AG10803 (cell line): ENCODE measurements at places on chromosomes 4 and X.

- no peak for DNase-seq
Observed at GRCh38 chr4:173192375-173193162, 24.0 kb downstream of the GALNT7 start.

GRCh38 chr4:81577392-81577791 is 105.7 kb upstream of the RASGEF1B start:
- DNase-seq: no peak

DNA sequence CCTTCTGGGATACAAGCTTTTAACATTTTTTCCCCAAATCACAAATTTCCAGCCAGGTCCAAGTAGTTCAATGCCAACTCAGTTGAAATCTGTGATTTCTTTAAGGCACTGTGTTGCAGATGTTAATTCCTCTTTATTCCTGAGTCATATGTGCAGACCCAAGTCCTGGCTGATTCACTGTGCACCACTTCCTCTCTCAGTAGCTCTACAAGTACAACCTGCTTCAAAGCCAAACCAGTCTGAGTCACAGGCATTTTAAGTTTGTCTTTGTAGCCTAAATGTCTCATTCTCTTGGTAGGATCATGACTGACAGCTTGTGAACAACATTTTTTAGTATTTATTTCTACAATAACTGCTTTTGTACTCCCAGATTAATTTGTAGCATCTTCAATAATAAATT is 165.6 kb upstream of the S100G start:
- DNase-seq: peak; percentile 94

DNA sequence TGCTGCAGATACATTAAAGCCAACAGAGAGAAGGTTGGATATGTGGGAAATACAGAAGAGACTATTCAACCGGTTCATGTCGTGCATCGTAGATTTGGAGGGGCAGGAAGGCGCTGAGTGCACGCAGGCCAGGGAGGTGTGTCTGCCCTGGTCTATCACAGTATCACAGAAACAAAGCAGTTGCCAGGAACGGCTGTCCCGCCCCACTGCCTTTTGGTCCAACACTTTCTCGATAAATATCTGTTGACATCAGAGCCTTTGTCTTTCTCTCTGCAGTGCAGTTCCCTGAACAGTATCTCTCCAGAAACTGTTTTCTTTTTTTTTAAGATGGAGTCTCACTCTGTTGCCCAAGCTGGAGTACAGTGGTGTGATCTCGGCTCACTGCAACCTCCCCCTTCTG is 151.1 kb upstream of the BCOR start:
- DNase-seq: no peak

DNA sequence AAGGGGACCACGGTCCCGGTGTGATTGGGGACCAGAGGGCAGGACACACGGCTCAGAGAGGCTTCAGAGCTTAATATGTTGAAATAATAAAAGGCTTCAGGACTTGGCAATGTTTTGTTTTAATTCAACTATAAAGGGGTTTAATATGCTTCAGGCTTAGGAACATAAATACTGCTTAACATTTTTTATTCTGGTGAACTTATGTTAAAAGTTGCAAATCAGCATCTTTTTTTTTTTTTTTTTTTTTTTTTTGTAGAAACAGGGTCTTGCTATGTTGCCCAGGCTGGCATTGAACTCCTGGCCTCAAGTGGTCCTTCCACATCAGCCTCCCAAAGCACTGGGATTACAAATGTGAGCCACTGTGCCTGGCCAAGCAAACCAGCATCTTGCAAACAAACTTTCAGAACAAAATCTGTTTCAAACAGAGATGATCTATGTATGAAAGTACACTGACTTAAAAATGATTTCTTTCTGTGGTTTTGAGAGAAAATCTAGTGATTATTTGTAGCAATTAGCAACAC is 37.7 kb downstream of the RHOH start:
- DNase-seq: no peak

- no peak for DNase-seq
Observed at GRCh38 chr4:66606215-66606614, 935.9 kb upstream of the EPHA5 start.

- peak; percentile 21 for DNase-seq
Observed at GRCh38 chr4:71992571-71993312, 39.1 kb upstream of the NPFFR2 start.

DNA sequence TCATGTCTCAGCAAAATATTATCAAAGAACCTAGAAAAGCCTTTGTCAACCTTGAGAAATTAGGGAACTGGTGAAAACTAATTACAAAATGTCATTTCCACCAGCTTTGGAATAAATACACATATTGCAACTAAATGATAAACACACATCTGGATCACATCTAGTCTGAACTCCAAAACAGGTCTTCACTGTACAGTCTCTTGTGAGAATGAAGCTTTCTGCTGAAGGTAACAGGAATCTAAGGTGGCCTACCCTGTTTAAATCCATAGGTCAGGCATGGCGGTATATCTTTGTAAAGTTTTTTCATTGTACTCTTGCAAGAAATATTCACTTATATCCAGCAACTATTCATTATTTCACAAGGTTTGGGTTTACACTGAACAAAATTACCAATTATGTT is 1.7 kb downstream of the SH3D19 start:
- DNase-seq: no peak

- DNase-seq: peak; percentile 36
Observed at GRCh38 chrX:70196961-70197720, 19.9 kb downstream of the DGAT2L6 start.

- DNase-seq: no peak
Observed at GRCh38 chr4:9921326-9921725, 100.0 kb downstream of the SLC2A9 start.

GRCh38 chr4:72031868-72032608 is at the start of gene NPFFR2:
TSS of gene NPFFR2 (plus strand) at chr4:72032000. CDS start at chr4:72128592, 96,592 bp downstream.
- peak; percentile 28 for DNase-seq

- no peak for DNase-seq
Observed at GRCh38 chr4:71247706-71248105, 91.1 kb upstream of the SLC4A4 start.

DNA sequence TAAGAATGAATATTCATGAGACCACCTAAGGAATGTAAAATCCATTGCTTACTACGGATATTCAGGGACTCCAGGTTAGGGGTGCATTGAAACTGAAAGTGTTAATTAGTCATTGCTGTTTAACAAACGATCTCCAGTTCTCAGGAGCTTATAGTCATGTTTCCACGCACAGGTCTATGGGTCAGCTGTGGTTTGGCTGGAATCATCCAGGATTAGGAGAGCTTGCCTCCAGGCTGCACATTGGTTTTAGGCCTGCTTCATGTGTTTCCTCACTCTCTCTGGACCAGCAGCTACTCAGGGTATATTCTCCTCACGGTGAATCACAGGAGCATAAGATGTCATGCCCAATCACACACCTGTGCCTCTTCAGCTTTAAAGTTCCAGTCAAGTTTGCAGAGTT is 98.9 kb downstream of the ATXN3L start:
- peak; percentile 29 for DNase-seq

DNA sequence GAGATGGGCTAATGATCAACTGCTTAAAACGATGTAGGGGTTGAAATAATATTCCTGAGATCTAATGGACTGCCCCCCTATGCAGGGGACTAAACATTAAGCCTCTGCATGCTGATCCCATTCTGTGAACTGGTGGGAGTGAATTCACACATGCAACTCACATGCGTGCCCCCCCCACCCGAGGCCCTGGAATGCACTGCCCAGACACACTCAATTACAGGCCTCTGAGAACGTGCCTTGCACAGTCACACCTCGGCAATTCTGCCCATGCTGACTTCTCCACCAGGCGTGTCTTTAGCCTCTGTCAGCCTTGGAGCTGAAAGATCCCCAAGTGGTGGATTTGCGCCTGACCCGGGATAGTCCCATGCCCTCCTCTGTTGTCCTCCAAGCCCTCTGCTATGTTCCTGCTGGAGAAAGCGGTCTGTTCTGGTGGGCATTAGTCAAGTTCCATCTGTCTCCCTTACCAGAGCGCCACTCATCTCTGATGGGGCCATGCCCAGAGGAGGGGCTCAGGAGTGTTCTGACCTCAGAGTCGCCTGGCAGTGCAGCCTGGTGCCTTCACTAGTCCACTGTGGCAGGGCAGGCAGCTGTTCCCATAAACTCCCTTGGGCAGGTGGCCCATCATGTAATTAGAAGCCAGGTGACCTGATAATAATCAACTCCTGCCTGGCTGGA is 86.5 kb downstream of the DRD5 start:
- DNase-seq: no peak

DNA sequence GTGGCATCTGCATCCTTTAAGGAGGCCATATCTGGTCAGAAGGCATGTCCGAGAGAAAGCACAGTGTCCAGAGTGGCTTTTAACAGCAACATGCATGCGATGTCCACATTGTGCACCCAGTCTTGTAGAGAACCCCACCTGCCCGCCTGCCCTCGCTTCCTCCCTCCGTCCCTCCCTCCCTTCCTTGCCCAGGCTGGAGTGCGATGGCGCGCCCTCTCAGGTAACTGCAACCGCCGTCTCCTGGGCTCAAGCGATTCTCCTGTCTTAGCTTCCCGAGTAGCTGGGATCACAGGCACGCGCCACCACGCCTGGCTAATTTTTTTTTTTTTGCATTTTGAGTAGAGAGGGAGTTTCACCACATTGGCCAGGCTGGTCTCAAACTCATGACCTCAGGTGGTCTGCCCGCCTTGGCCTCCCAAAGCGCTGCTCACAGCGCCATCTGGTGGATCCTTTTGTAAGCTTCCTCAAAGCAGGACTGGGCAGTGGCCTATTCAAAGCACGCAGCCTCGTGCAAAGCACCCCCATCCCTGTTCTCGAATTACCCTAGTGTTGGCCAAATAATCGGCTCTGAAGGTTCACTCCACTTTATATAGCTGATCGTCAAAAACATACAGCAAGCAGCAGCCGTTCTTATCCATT is 15.0 kb downstream of the BRCC3 start:
- DNase-seq: peak; percentile 17

GRCh38 chrX:13024986-13025385 is 19.4 kb downstream of the FAM9C start:
- no peak for DNase-seq

GRCh38 chrX:22950269-22951266 is 49.2 kb upstream of the DDX53 start:
- peak; percentile 86 for DNase-seq

DNA sequence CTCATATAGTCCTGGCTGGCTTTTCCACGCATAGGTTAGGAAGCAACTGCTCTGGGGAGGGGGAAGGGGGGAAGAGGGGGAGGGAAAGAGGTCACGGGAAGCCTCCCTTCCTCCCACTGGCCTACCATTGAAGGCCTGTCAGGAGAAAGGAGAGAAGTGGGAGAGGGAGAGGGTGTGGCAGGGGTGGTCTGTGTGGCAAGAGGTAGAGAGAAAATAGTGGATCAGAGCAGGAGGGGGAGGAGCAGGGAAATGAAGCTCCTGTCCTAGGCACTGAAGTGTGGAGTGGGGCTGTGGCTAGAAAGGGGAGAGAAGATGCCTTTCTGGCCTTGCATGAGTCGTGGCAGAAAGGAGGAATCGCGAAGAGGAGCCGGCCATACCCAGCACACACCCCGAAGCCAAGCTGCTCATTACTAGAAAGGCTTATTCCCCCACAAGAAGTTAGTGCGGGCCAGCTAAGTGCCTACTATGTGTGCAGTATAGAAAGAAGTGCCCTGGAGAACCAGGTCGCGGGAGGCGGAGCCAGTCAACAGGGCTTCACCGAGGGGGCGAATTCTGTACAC is 1.1 kb upstream of the TMEM164 start:
- DNase-seq: no peak

GRCh38 chrX:103197721-103198306 is 17.1 kb upstream of the BEX4 start:
- DNase-seq: peak; percentile 74

DNA sequence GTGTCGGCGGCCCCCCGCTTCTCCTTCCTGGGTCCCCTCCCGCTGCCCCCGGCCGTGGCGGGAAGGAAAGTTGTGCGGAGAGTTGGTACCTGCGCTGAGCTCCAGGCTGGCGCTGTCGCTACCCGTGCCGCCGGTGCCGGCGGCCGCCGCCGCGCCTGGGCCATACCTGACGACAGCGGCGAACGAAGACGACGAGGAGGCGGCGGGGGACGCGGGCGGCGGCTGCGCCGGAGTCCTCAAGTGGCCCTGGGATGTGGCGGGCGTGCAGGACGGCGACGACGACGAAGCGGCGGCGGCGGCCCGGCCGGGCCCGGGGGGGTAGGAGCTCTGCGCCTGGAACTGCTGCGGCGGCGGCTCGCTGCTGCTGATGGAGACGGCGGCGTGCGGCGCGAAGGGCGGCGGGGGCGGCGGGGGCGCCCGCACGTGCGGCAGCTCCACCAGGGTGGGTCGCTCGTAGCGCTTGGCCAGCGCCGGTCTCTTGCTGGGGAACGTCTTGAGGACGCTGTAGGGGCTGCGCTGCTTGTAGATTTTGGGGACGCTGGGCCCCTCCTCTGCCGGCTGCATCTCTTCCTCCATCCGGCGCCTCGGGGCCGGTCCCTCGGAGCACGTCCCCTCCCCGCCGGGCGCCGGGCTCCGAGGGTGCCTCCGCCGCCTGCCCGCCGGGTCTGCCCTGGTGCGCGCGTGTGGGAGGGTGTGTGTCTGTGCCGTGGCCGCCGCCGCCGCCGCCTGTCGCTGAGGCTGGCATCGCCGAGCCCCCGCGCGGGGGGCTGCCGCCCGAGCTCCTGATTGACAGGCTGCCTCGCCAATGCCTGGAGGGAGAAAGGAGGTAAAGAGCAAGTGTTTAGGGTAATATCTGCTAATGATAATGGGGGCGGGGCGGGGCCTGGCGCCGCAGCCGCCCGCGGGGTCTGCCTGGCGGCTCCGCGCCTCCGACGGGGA is 618 bp downstream of the BEND4 start:
- no peak for DNase-seq

- no peak for DNase-seq
Observed at GRCh38 chrX:252244-252956, 28.8 kb upstream of the PLCXD1 start.

DNA sequence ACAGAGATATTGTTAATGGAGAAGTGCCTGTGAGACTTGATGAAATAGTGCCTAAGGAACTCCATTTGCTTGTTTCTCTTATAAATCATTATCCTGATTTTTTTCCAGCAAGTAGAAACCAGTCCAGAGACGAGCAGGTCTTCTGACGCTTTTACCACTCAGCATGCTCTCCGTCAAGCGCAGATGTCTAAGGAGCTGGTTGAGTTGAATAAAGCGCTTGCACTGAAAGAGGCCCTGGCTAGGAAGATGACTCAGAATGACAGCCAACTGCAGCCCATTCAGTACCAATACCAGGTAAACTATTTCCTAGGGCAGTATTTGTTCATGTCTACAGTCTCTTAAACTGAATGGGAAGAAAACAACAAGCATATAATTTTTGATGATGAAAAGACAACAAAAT is 63.6 kb downstream of the KIF4A start:
- no peak for DNase-seq

DNA sequence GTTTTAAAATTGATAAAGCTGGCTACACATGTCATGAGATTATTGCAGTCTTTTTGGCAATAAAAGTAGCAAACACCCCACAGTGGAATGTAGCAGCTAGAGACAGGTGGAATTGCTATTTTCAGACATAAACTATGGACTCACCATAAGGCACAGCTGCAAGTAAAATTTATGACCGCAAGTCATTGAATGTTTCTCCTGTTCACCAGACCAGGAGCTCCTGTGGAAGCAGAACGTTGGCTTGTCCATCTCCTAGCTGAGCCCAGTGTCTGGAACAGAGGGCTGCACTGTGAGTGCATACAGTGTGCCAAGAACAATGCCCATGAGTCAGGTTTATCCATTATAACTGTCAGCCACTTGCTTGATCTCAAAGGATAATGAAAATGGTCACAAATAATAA is 538.2 kb downstream of the INPP4B start:
- DNase-seq: no peak

GRCh38 chr4:124019749-124020549 is 623.4 kb downstream of the SPRY1 start:
- no peak for DNase-seq

- DNase-seq: peak; percentile 12
Observed at GRCh38 chr4:110197529-110198042, 829 bp downstream of the ELOVL6 start.
